Stimulated activated CD4-positive, alpha-beta T cell treated with anti-CD3 and anti-CD28 coated beads, TNF-alpha, amount 100 ng/mL, for 48 hours (primary cell): ENCODE measurements at places on chromosomes 12 and 14.

DNA sequence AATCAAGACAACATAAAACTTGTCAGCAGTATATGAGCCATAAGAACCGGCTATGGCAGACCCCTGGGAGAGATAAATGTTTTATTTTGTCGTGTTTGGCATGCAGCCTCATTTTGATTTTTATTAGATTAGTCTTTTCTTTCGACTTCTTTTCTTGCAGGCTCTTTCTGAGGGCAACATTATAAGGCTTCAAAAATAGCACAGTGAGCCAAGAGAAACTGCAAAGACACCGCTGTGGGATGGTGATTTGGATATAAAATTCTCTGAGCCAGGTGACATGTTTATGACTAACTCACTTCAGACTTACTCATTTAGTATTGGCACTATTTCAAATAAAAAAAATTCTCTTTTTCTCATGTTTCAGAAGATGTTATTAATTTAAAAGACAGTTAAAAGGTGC, 96.8 kb upstream of the PKP2 start:
- DNase-seq = no peak

DNA sequence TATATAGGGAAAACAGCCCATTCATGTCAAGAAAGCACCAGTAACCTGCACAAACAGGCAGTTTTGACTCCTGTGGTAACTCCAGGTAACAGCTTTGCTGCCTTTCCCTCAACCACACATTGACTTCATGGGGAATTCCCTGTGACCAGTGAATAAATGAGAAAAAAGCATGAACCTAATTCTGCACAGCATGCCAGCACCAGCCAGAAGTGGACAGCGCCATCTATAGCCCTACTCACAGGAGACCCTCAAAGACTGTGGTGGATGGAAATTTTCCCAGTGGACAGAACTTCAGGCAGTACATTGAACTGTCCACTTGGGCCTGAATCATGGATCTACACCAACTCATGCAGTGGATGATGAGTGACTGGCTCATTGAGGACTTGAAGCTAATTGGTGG, 152.1 kb downstream of the SLC8A3 start:
- DNase-seq = no peak

- no peak for DNase-seq
Observed at GRCh38 chr12:85616201-85616600, 220.0 kb downstream of the RASSF9 start.

DNA sequence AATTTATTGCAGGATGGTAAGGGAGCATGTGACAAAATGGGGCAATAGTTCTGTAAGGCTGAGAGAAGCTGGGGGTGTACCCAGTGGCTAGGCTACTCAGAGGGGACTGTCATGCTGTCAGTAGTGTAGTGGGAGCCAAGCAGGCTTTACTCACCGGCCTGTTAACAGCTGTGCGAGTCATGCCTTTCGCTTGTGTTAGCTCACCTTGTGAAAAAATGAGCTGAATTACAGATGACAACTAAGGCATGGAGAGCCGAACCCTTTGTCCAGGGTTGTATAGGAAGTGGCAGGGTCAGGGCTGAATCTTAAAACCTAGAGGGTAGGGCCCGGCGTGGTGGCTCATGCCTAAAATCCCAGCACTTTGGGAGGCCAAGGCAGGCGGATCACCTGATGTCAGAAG, 37.9 kb downstream of the SH2B3 start:
- DNase-seq = no peak

GRCh38 chr12:32198555-32198954, 91.9 kb downstream of the BICD1 start:
- no peak for DNase-seq

GRCh38 chr12:88375306-88376305, 204.7 kb downstream of the KITLG start:
- DNase-seq = no peak

DNA sequence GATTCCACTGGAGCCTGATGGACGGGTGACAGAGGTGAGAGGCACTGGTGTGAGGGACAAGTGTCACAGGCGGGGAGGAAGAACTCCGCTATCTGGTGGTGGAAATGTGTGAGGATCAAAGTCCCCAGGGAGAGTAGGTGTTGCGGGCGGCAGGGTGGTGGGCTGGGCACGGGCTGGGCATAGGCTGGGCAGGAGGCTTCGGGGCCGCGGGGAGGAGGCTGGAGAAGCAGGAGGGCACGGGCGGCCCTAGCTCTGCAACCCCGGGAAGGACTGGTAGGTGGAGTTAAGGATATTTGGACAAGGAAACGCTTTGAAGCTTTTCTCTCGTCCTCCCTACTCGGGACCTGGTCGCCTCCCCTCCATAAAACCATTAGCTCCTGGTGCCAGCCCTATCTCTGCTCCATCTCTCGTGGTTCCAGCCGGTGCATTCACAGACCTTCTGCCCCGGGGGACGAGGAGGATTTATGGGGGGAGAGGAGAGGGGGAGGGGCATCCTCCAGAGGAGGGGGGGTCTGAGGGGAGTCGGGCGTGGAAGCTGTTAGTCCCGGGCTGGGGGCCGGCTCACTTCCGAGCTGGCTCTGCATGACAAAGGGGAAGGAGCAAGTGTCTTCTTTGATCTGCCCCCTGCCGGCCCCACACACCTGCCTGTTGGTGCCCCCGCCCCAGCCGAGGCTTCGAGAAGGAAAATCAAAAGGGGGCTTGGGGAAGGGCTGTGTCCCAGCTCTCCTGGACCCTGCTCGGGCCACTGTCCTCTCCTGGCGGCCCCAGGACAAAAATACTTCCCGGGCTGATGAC, 504 bp downstream of the WNT5B start:
- DNase-seq = no peak

DNA sequence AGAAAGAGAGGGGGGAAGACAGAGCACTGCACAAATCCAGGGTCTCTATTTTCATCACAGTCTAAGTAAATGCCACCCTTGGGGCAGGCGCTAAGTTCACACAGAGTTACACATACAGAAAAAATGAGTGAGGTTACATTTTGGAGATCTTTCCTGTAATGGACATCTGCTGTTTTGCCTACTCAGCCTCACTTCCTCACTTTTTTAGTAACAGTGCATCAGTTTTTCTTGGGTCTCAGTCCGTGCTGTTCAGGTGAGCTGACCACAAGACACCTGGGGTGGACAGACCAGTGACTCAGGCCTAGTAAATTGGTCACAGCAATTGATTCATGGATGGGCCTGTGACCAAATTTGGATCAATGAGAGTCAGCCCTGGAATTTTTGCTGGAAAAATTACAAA, 33.6 kb upstream of the SLC5A8 start:
- no peak for DNase-seq

DNA sequence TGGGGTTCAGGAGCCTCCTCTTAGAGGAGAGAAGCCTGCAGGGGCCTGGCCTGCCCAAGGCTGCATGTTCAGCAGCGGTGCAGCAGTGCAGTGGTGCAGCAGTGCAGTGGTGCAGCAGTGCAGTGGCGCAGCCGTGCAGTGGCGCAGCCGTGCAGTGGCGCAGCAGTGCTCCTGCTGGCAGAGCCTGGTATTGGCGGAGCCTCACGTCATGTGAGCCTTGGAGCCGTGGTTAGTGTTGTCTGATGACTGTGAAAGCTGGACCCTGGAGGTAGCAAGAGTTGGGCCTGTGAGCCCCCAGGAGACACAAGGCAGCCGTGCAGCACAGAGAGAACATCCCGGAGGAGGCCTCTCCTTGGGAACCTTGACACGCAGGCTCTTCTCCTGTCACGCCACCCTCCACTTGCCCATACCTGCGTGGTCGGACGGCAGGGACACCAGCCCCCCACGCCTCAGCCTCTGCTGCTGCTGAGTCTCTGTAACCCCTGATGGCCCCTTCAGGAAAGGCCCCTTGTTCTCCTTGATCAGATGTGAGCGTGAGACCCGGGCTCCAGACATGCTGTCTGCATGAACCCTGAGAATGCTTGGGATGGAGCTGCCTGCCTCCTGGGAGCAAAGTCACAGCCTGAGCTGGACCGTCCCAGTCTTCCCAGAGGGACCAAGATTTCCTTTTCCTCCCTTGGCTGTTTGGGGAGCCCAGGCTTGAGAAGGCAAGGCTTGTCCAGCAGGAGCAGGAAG, 193.7 kb downstream of the KIF26A start:
- no peak for DNase-seq

DNA sequence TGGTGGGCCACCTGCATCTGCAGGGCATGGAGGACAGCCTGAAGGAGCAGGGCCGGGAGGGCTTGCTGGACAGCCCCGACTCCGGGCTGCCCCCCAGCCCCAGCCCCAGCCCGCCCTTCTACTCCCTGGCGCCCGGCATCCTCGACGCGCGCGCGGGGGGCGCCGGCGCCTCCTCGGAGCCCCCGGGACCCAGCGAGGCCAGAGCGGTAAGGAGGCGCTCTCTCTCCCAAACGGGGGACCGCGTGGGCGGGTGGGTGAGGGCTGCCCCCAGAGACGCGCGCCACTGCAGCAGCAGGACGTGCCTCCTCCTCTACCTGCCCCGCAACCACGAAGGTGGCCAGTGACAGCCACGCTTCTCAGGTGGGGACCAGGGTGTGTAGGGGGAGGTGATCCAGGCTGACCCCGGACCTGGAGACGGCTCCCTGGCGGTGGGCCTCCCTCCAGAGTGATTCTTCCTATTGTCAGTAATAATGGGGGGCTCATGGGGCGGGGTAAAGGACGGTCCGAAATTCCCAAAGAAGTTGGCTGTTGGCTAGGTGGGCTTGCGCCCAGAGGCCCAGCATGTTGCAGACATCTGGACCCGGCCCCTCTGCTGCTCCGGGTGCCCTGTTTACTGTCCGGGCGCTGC, 652 bp downstream of the RFLNA start:
- DNase-seq = no peak

GRCh38 chr12:118980407-118981014, 830 bp upstream of the SRRM4 start:
- DNase-seq = no peak
